Activated CD8-positive, alpha-beta memory T cell treated with anti-CD3 and anti-CD28 coated beads for 48 hours (primary cell): ENCODE measurements at places on chromosomes 2 and 18.

DNA sequence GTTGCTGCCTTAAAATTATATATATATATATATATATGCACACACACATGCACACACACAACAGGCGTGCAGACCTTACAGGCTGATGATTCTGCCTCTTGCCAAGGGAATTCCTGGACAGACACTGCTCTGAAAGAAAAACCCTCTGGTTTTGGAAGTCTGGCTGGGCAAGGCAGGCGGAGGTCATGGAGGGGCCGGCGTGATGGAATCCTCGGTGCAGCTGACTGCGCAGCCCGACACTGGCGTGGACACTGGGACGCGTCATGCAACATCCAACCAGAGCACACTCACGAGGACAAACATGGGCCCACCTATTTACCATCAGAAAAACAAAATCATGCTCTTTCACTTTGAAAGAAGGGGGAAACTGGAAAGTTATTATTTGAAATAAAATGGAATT, 235.3 kb downstream of the ZNF516 start:
- no peak for DNase-seq

DNA sequence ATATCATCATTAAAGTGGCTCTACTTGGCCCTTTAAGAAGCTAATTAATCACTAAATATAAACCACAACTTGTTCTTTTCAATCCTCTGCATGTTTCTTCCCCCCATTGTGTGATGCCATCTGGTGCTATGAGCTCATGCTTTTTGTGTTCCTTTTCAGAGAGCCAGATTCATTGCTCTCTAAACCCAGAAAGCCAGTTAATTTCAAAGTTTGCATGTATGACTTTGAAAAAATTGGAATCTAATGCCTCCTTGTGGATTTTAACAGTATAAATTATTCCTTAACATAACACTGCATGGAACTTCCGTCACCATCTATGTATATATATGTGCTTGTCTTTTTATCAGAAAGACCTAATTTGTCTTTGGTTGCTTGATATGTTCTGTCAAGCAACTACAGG, 31.1 kb downstream of the TMEM178A start:
- DNase-seq: no peak

GRCh38 chr2:235151152-235151551, 199.3 kb downstream of the SH3BP4 start:
- no peak for DNase-seq

DNA sequence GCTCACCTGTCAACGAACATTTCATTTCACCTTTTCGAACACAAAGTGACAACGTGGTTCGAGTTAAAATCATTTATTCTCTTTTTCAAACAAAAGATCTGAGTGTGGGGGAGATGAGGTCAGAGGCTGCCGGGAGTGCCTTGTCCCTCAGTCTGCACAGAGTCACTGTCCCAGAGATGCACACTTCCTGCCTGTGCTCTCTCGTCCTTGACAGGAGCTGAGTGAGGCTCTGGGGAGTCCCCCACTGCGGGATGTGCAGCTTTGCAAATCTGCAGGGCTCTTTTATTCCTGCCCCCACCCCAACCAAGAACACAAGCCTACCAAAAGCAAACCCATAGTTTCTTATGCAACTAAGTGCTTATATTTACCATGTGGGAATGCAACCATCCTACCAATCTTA, 497.8 kb downstream of the EIPR1 start:
- no peak for DNase-seq

- no peak for DNase-seq
Measured at GRCh38 chr2:31003749-31004148, 134.5 kb downstream of the GALNT14 start.

DNA sequence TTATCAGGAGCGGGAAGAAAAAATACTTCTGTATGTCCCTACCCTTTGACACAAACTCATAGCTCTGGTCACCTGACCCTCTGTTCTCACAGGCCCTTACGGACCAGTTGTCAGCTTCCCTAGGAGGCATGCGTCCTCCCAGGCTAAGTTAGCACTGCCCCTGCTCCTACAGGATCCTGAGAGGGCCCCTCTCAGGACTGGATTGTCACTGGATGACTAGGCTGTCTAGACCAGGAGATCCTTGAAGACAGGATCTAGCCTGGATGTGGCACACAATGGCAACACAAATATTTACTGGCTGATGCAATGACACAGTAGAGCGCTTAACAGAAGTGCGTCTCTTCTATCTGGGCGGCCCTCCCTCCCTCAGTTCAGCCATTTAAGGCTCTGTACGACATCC, 7.7 kb downstream of the FAM228A start:
- no peak for DNase-seq

- DNase-seq: no peak
Measured at GRCh38 chr2:169001116-169001815, 29.9 kb downstream of the ABCB11 start.

- no peak for DNase-seq
Measured at GRCh38 chr18:63646936-63647335, 2.9 kb upstream of the SERPINB4 start.

DNA sequence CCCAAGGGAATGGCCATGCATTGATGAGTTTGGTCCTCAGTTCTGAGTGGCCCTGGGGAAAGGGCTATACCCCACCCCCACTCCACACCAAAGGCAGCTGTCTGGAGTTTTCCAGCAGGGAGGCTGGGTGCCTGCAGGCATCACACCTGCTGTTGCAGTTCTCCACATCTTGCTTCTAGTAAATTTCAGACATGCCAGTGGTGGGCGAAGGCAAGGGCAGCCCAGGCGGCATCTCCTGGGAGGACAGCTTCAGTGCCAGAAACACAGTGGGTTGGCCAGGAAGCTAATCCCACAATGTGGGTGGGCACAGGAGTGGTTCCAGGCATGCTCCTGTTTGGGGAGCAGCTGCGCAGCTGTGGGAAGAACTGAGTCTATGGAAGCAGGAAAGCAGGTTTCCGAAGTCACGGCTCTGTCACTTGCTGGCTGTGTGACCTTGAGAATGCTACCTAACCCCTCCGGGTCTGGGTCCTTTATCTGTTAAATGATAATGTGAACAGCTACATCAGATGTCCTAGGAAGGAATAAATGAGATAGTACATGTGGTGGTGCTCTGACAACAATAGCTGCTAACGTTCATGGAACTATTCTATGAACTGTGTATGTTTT, 84.6 kb upstream of the SPTBN1 start:
- DNase-seq: no peak

DNA sequence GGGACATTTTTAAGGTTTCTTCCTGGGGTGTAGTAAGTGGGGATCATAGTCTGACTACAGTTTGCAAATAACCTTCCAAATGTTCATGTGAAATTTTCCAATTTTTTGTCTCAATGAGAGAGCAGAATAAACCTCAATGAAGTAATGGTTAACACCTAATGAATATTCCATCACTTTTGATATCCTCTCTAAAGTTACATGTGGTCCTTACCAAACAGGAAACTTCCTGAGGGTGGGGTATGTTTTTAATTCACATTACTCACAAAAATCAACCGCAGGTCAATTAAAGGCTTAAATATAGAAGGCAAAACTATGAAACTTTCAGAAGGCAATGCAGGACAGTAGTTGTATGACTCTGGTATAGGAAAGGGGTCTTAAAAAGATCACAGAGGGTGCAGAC, 13.2 kb downstream of the ZNF407 start:
- DNase-seq: no peak

DNA sequence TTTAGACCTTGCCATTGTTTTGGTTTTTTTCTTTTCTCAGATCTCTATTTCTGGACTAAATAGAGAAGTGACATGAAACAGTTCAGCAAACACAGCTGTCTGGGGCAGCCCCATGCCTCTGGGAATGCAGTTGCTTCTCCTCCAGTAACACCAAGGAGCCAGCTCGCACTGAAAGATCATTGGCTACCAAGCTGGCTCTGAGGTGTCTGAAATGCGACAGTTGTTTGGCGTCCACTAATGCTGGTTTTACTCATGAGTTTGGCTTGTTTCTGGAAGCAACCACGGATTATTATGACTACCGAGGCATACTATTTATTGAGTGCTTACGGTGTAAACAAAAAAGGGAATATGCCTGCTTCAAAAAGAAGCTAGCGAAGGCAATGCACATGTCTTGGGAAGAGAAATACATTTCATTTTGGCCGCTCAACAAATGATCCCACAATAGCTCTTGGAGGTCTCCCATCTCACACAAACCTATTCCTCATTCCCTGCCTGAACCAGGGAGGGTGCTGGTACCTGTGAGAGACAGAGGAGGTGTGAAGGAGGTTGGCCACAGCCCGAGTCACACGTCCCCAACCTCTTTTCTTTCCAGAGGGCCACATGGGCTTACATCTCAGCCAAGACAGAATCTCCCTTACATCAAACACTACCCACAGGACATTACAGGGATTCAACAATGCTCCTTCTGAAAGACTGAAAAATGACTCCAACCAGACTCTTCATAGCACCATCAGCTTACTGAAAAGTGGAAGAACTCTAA, 37.5 kb upstream of the NEB start:
- no peak for DNase-seq

GRCh38 chr18:55466789-55467188, 121.2 kb downstream of the TCF4 start:
- no peak for DNase-seq

- DNase-seq: no peak
Measured at GRCh38 chr2:71008342-71008741, 13.7 kb upstream of the TEX261 start.

- no peak for DNase-seq
Measured at GRCh38 chr2:234309431-234309830, 187.4 kb downstream of the ARL4C start.

DNA sequence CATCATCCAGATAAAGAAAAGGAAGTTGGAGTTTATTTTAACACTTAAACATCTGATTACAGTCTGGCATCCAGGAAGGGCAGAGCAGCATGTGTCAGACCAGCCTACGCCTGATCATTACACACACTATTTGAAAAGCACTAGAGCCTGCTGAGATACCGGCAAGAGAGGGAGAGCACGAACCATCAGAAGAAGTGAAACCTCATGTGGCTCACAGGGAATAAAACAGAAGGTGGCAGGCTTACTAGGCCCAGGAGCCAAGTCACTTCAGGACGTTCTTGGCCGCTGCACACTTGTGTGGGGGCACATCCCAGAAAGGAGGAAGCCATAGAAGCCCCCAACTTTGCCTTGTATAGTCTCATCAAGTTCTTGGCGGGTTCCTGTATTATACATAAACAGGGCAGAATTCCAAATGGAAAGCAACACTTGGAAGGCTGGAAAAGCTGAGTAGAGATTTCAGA, 105.5 kb downstream of the UGGT1 start:
- no peak for DNase-seq

- DNase-seq: no peak
Measured at GRCh38 chr2:239677453-239678185, 276.8 kb upstream of the HDAC4 start.

DNA sequence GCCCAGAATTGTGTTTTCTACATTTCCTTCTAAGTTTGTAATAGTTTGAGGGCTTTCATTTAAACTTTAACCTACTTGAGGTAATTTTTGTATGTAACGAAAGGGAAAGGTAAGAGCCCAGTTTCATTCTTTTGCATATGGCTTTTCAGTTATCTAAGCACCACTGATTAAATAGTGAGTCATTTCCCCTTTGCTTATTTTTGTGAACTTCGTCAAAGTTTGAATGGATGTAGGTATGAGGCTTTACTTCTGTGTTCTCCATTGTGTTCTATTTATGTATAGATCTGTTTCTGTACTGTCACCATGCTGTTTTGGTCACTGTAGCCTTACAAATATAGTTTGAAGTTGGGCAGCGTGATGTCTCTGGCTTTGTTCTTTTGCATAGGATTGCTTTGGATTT, 944.8 kb upstream of the CNTNAP5 start:
- no peak for DNase-seq

GRCh38 chr18:67376372-67376771, 140.1 kb downstream of the DSEL start:
- DNase-seq: no peak

GRCh38 chr2:231369580-231370428, 25.7 kb upstream of the B3GNT7 start:
- no peak for DNase-seq

DNA sequence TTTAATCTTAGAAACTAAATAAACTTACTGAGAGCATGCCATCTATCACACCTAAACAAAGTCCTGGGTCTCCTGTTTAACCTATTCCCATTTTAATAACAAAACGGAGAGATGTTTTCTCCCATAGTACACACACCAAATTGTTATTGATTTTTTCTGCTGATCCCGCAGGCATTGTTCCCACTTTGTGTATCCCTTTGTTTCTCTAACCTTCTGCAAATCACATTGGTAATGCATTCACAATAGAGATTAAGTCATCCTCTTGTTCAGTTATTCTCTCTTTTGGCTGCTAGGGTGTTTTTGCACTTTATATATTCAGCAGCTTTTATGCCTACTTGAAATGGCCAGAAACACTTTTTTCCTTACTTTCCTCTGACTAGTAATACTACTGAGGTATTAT, 1071.9 kb upstream of the CDH2 start:
- DNase-seq: no peak

DNA sequence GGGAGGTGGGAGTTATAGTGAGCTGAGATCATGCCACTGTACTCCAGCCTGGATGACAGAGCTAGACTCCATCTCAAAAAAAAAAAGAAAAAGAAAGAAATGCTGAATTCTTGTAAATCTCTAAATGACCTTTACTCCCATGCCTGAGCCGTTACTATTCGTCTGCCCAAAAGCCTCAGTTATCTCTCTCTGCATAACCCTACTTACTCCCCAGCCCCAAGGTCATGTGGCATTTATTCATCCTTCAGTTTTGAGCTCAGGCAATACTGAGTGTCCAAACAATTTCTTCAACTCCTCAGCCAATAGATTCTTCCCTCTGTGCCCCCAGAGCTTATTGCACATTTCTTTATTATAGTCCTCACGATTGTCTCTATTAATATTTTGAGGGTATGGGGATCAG, 28.8 kb downstream of the RAB1A start:
- no peak for DNase-seq
